ENCODE measurements at places on chromosomes 3 and 15.

- no peak for DNase-seq
These were observed 3.7 kb downstream of the PAK6 start for GRCh38 chr15:40242601-40243000.

- DNase-seq = no peak
These were observed 252.9 kb upstream of the ST8SIA2 start for GRCh38 chr15:92140796-92141195.

DNA sequence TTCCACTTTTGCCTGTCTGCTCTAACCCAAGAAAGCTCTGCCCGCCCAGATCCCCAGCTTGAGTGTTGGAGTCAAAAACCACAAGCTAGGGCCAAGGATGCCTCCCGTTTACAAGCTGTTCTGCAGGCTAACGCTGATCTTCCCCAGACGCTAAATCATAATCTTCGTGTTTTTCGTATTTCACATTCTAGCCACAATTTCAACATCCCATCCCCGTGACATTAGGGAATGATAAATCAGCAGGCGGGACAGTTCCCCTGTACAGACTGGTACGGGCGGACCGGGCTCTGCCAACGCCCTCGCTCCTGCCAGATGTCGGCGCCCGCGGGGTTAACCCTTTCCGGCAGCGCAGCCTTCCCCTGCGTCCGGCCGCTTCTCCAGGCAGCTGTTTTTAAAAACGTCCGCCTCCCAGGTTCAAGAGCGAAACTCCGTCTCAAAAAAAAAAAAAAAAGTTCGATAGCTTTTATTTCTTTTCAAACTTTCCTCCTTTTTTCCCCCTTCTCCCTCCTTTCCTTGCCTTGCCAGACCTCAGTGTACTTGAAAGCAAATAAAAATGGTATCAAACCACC lies 81.0 kb upstream of the BNC1 start:
- no peak for DNase-seq

DNA sequence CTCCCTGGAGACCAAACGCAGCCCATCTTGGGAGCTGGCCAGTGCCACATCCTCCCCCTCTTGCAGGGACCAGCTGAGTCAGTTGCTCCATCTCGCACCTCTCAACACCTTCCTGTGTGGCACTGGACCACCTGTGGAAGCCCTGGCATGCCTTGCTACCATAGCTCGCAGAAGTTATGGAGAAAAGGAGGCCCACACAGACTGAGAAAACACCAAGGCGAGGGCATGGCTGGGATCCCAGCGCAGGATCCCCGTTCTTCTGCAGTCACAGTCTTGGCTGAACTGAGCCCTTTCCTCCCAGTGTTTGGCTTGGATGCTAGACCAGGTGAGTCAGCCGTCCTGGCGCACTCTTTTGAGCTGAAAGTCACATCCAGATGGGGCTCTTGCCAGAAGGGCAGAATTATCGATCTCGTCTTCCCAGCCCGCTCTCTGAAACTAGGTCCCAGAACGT lies 46.9 kb downstream of the CHRD start:
- no peak for DNase-seq

- DNase-seq = no peak
These were observed 57.2 kb upstream of the TIPARP start for GRCh38 chr3:156617145-156617544.

GRCh38 chr3:24420224-24420623 lies 74.4 kb downstream of the THRB start:
- DNase-seq = no peak

GRCh38 chr3:56469141-56469540 lies 874 bp upstream of the ERC2 start:
- DNase-seq = no peak

DNA sequence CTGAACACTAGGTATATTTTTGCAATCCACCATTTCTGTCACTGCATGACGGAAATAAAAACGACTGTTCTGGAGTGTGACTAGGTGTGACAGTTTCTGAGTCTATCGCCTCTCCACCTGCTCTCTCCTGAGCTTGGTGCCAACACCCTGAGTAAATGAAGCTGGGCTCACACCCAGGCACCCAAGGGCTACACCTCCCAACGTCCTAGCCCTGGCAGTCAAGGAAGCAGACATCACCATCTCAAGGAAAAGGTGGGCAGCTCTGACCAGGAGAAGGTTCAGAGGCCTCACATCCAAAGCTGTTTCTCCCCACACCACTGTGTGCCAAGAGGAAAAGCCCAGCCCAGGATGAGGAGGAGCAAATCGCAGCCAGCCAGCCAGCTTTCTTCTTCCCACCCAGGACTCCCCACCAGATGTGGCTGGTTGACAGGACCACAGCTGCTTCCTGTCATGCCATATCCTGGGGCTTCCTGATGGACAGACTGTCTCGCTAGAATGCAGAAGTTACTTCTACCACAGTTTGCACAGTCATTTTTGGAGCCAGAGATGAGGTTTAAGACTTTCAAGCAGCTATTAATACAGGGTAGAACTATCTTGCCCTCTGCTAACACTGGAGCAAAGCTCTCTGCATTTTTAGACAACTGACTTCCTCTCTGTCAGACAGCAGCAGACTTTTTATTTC lies 3.3 kb downstream of the SCAMP2 start:
- no peak for DNase-seq

DNA sequence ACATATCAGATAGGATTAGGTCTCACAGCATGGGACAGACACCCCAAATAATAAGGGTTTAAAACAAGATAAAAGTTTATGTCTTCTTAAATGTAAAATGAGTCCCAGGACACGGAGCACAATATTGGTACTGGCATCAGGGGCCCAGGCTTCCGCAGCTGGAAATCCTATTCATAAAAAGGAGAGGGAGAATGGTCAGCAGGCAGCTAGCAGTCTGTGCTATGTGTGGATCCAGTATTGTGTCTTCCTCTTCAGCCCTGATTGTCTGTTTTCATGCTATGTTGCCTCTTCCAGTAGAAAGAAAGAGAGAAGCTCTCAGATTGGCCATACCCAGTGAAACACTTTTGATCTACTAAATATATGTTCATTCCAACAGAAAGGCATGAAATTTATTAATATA lies 319.3 kb upstream of the SLCO3A1 start:
- DNase-seq = no peak

GRCh38 chr3:155683344-155683720 lies 61.5 kb downstream of the PLCH1 start:
- DNase-seq = no peak

DNA sequence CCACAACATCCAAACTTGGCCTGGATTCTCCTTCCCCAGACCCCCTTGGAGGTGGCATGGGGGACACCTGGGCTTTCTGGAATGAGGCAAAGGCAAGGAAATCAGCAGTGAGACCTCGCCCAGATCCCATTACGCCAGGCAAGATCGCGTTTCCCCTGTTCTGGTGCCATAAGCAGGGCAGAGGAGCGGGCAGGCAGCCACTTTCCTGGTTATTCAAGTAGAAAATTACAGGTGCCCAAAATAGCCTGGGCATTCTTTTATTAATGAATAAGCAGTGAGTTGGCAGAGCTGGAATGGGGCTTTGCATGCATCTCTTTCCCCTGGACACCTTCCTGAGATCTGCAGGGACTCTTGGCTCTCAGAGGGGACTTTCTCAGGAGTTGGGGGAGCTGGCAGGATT lies 31.5 kb upstream of the FAM107A start:
- DNase-seq = no peak

- DNase-seq = peak; percentile 19
These were observed 28.1 kb downstream of the NR1I2 start for GRCh38 chr3:119810018-119810435.

DNA sequence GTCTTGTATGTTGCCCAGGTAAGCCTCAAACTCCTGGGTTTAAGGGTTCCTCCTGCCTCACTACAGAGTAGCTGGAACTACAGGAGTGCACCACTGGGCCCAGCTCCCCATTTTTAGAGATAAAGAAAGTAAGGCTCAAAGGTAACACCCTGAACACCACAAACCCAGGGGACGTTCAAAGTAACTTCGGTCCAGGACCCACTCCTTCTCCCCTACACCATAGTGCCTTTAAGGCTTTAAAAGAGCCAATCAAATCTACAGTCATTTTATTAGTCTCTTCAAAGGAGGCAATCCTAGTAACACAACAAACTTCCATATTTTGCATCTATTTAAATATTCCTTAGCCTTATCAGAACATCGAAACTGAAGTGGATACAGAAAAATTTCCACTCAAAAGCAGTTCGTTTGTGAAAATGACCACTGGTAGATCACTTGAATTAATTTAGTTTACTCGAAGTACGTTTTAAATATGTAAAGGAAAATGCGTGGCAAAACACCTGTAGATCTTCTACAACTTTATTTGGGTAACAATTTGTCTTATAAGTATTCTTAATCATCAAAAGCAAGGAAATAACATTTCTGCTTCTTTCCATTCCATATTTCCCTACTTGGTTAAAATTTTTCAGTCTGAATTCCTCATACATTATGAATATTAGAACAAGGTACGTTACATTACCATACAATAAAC lies 1.8 kb downstream of the STAG1 start:
- no peak for DNase-seq

DNA sequence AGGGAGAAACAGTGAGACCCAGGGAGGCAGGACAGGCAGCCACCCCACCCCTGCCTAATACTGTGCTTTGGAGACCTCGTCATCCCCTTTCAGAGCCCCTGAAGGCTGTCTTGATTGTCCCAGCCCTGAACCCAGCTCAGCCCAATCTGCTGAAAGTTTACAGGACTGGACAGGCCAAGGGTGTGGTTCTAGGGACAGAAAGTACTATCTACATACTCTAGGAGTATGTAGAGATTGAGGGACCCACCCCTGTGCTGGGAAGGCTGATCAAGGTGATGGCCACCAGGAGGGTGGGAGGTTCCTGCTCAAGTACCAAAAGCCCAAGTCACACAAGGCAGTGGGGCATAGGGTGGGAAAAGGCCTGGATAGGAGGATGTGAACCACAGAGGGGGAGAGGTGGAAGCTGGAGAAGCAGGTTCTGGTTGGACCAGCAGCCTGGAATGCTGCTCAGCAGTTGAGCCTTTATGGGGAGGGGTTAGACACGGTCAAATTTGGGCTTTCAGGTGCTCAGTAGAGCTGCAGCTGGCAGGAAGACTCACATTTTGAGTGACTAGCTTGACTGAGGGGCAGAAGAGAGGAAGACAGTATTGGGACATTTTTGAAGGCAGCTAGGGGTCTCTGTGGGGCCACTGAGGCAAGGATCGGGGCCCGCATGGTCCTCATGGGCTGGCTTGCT lies 6.7 kb downstream of the NBEAL2 start:
- DNase-seq = no peak

- DNase-seq = no peak
These were observed 79.4 kb downstream of the RETNLB start for GRCh38 chr3:108677811-108678210.

DNA sequence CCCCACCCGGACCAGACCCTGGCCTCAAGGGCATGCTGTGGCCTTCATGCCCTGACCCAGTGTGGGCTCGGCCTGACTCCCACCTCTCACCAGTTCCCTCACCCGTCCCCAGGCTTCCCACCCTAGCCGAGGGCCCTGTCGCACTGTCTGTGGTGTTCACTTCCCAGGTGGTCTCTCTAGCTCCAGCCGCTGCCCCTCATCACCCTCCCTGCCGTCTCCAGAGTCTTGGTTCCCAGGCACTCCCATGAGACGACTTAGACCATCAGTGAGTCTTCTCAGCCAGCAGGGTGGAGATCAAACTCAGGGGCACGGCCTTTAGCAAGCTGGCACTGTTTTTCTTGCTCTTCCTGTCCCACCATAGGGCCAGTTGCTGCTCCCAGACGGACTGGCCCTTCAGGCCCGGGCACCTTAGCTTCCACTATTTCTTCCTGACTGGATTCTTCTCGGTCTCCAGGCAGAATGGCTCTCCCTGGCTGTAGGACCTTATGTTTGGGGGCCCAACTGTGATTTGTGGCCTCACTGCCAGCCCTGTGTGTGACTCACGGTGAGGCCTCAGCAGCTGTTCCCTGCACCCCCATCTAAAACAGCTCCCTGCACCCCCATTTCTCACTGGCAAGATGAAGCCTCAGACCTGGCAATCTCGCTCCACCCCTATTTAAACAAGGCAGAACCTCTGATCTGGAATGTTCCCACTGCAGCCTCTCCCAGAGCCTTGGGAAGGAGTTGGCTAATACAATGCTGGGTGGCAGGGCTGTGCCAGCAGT lies 9.4 kb upstream of the PCSK6 start:
- no peak for DNase-seq

DNA sequence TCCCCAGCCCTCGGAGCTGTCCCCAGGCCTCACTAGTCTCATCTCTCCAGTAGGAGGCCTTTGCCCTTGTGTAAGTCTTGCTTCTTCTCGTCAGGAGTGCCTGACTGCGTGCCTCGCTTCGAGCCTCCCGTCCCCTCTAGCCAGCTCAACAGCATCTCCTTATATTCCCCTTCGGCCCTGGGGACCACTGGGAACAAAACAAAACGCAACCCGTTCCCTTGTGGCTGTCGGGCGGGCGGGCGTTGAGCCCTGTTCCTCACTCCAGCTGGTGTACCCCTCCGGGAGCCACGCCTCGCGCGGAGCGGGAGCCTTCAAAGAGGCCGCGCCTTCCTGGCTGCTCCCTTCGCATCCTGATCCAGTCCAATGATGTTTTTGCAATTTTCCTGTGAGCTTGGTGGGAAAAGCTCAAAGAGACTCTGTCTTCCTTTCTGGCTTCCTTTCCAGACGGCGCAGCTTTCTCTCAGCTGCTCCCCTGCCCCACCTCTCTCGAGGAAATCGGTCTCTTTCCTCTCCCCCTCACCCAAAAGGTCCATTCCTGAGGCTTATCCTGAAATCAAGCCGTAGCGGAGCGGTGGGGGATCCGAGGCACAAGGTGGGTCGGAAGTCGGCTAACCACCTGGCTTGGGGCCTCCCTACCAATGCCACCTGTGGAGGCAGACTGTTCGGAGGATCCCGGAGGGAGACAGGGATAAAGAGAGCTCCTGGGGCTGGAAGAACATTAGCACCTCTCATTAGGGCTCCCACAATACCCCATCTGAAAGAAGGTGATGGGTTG lies 33.4 kb upstream of the SRP14 start:
- DNase-seq = no peak

GRCh38 chr3:139561959-139562676 lies 22.6 kb upstream of the RBP1 start:
- DNase-seq = peak; percentile 59

GRCh38 chr3:111965484-111965883 lies 13.3 kb upstream of the ABHD10 start:
- DNase-seq = no peak

- DNase-seq = no peak
These were observed 230.8 kb upstream of the TBC1D5 start for GRCh38 chr3:17972959-17973906.

DNA sequence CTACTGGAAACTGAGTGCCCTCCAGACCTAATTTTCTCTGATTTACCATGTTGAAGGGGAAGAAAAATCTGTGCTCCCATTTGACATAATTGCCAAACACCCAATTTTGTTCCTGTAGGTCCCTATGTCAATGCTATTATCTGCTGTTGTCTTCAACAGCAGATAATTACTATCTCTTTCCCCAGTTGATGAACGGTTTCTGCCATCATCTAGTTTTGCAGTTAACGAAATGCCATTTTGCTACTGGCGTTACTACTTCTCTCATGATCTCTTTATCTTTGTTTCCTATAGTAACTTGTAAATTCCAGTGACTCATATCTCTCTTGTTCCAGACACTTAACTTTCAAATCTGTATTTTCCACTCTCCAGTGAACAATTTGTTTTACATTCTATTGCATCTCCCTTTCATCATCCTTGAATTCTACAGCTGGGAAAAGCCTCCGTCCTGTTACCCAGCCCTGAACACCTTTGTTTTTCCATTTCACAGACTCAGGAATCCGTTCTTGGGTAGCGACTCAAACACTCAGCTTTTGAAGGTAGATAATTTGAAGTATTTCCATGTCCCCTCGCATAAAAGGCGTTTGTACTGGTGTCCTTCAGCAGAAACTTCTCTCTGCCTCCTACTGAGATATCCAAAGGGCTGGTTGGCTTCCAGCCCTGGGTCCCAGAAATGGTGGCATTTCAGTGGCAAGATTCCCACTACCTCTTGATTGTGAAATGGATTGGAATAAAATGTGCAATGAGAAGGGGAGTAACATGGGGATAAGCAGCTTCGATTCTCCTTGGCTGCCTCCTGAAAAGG lies 111.7 kb downstream of the FOXB1 start:
- no peak for DNase-seq
